T-cell (primary cell): ENCODE measurements at places on chromosomes 12 and 14. TPM values are rescaled to one million over a fixed set of nuclear protein-coding genes. Genes with fewer than 3 reads are reported as not detected.

DNA sequence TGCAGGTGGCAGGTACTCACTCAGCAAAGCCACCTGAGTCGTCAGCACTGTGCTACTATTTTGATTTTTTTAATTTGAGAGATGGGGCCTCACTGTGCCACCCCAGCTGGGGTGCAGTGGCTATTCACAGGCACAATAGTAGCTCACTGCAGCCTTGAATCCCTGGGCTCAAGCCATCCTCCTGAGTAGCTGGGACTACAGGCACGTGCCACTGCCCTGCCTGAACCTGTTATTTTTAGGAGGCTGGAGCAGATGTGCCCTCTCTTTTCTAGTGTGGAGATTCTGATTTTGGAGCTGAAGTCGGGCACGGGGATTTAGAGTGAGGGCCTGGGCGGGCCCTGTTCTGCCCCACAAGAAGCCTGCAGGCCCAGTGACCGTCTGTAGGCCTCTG lies 17.3 kb downstream of the SLC25A47 start:
- H3K27me3 ChIP-seq: no peaks in the 10 kb centered on the region
- DNase-seq: no peak
- peaks cover 31% of the 10 kb centered on the region for H3K36me3 ChIP-seq
- no peak overlapping the region for H3K4me3 ChIP-seq
- H3K4me1 ChIP-seq: no peaks in the 10 kb centered on the region

TMEM119 gene
- 2.0 TPM for total RNA-seq

GRCh38 chr12:124094188-124094587 lies 121.2 kb downstream of the ZNF664 start:
- H3K4me3 ChIP-seq: no peak overlapping the region
- no peaks in the 10 kb centered on the region for H3K36me3 ChIP-seq

DNA sequence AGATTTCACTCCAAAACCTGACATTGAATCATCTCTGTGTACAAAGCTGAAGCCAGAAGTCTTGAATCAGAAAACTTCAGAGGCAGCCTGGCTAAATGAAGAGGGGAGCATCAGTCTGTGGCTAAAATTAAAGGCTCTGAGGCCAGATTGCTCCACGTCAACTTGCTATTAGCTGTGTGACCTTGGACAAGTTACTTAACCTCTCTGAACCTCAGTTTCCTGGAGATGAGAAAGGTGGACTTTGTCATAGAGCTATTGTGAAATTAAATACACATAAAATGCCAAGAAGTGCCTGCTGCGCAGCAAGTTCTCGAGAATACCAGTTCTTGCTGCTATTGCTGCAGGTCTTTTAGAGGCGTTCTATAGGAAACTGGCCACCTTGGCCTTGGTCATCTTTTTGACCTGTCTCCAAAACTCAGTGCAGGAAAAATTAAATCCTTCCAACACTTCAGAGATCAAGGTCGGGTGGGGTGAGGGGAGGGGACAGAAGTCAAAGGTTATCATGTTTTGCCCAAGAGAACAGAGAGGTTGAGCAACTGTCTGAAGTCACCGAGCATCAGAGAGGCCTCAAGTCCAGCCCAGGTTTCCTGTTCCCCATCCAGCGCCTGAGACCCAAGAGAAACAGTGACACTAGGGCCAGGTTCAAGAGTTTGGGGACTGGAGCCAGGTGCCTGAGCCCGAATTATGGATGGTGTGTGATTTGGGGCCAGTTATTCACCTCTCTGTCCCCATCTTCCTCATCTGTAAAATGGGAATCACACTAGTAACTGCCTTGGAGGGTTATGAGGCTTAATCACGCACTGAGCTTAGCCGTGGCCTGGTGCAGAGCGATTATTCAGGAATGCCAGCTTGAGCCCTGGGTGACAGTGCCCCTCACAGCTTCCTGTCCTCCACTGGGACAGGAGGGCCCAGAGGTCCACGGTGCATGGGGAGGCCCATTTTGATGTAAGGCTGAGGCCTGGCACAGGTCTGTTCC lies 1.1 kb downstream of the SERPINA1 start:
- H3K27me3 ChIP-seq: peaks cover 6% of the 10 kb centered on the region
- no peak for DNase-seq
- H3K36me3 ChIP-seq: no peaks in the 10 kb centered on the region
- no peak overlapping the region for H3K4me3 ChIP-seq
- no peak overlapping the region for H3K27ac ChIP-seq

BRI3BP gene
- 7.6 TPM for total RNA-seq

TTC6 gene
- total RNA-seq: not detected
